ENCODE measurements at places on chromosomes 5 and 9.

- DNase-seq, result no peak
Measured at GRCh38 chr9:125652759-125653158, 54.2 kb downstream of the MAPKAP1 start.

DNA sequence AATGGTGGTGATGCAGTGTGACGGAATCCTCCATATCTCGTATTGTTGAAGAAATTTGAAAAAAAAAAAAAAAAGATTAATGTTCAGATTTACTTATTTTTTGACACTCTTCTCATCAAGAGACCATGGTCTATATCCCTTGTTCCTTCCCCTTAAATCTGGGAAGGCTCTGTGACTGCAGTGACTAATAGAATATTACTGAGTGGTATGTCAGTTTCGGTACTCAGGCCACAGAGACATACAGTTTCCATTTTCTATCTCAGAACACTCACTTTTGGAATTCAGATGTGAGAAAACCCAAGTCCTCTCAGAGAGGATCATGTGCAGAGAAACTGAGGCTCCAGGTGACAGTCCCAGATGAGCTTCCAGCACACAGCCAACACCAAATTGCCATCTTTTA is 1193.5 kb downstream of the DTWD2 start:
- DNase-seq, result no peak

DNA sequence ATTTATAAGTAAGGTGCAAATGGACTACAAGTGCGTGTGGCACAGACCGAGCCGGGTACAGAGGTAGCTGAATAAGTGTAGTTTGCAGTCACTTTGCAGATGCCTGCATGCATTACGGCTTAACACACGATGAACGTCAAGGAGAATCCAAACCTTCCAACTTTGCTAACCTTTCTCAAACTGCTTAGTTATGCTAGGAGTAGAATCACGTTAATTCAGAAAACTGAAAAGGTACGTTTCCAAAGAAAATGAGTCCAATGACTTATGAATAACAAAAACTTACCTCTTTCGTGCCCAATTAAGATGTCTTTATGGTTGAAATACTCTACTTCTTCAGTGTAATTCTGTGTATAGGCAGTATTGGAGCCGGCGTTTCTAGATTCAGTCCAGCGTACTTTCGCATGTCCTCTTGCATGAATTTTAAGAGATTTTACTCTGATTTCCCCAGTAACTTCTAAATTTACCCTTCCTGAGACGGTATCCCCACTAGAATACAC is 539 bp downstream of the ARRDC3 start:
- DNase-seq, result no peak

- DNase-seq, result peak; percentile 88
Measured at GRCh38 chr9:125747053-125747764, at the start of gene PBX3. Gene PBX3 (plus strand): TSS chr9:125747373.

DNA sequence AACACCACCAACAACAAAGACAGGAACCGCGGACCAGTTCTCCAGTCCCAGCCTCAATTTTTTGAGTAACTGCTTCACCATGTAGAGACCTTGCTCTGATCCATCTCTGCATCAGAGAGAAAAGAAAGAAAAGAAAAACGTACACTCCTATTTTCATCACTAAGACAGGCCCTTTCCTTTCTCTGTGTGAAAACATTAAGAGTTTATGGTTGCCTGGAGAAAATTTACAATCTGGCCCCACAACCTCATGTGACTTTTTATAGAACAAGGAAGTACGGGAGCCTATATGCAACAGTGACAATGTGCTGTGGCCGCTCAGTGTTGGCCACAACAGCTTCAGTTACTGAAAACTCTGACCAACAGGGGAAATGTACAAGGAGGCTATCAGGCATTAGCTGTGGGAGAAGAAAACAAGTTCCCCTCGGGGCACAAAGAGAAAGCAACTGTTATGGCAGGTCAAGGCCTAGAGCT is 272.9 kb upstream of the PTGER4 start:
- DNase-seq, result no peak

- no peak for DNase-seq
Measured at GRCh38 chr9:114351932-114352331, 22.3 kb downstream of the ORM2 start.

- DNase-seq, result no peak
Measured at GRCh38 chr9:91905237-91905650, 44.8 kb downstream of the ROR2 start.

DNA sequence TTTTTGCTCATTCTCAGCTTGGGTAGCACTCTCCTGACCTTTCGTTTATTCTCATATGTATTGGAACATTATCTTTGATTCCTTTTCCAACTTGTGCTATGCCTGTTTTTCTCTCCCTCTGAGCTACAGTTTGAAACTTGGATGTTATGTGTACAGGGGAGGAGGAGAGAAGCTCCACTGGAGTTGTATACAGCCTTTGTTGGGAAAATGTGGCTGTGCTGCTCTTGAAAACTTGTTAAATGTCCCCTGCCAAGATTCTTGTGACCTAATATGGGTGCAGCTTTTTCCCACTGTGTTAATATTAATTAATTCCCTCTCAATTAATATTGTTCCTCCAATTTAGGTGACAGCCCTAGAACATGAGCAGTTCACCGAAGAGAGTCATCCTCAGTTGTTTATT is 235.4 kb downstream of the AOPEP start:
- no peak for DNase-seq

- no peak for DNase-seq
Measured at GRCh38 chr9:36030871-36031270, 5.8 kb upstream of the RECK start.

- DNase-seq, result no peak
Measured at GRCh38 chr5:22928821-22929482, 75.8 kb upstream of the CDH12 start.

DNA sequence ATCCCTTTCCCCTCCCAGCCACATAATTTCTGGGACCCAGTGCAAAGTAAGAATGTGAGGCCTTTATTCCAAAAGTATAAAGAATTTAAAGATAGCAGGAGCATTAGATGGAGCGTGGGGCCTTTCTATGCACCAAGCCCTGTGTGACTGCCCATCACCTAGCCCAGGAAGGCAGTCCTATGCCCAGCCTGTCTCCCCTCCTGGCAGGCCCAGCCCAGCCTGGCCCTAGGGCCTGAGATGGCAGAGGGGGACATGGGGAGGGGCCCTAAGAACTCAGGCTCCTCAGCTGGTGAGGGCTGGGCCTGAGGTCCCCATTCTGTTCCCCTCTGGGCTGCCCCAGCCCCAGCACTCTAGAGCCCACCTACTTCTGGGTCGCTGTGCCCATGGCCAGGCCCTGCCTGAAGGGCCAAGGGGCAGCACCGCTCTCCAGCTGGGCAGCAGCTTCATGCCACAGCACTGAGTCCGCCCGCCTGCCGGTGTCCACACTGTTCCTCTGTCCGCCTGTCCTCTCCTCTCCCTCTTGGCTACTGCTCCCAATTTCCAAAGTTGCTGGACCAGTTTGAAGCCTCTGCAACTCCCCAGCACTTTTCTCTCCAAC is 995 bp upstream of the SLC23A1 start:
- no peak for DNase-seq

DNA sequence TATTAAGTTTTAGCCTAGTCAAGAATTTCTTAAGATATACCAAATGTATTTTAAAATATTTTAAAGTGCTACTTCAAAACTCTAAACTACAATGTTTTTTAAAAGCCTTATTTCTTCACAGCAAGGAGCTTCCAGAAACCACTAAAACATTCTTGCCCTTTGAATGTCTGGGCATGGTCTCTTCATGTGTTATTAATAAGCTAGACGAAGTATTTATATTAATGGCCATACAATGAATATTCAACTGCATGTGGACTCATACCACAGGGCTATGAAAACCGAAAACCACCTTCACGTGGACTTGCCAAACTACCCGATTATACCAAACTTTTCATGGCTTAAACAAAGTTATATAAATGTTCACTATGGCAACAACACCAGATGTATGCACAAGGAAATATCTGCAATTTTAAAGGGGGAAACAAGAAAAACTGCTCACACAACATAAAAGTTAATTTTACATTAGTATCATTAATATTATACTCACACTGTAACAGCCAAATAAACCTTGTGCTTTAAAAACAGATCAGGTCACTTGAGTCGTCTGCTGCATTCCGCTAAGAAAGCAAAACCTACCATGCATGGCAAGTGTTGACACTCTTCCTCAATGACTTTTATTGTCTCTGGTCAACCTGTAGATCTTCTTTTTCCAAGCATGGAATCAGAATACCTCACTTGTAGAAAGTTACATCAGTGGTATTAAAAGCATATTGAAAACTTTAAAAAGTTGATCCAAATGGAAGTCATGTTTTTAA is 246.3 kb downstream of the BNC2 start:
- no peak for DNase-seq

DNA sequence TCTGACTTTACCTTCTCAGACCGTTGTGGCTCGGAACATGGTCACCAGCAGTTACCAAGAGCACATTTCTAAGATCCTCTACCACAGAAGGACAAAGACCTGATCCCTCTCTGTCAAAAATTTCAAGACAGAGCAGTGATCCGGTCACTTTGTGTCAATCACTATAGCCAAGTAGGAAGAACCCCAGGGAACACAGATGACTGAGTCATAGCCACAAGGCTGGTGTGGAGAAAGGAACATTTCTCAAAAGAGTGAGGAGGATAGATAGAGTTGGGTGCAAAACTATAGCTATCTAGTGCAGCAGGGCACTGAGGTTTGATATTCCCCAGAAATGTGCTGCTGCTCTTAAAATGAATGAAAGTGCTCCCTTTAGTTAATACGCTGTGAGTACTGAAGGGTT is 130.7 kb upstream of the SMIM23 start:
- no peak for DNase-seq

GRCh38 chr5:9112520-9113291 is 433.2 kb downstream of the SEMA5A start:
- no peak for DNase-seq

- DNase-seq, result no peak
Measured at GRCh38 chr5:8831251-8831650, 714.6 kb downstream of the SEMA5A start.

- DNase-seq, result no peak
Measured at GRCh38 chr9:114397219-114397847, 9.6 kb upstream of the AKNA start.

DNA sequence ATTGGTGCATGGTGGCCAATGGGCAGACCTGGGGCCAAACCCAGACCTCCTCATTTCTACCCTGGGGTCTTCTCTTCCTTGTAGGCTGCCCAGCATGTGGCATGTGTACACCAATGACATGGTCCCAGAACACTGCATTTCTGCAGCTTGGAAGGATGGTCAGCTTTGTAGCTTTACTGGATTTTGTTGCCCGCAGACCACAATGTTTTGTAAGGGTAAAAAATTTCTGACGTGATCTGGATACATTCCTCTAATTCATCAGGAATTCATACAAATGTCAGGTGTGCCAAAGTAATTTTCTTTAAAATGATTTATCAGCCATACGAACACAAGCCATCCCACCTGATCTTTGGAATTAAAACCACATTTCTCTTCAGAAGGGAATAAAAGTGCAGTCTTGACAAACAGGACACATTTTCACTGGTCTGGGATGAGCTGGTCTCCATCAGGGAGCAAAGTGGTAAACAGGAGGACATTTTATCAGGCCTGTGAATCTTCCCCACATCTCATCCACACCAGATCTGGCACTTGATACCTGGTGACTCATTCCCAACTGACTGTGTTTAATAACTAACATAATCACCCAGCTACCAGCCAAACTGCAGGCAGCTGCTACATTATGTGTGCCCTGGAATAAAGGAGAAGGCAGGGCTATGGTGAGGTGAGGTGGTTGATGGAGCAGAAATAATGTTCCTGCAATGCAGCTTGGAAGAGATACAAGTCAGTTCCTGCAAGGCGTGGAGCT is 103.9 kb downstream of the SPOCK1 start:
- DNase-seq, result no peak

DNA sequence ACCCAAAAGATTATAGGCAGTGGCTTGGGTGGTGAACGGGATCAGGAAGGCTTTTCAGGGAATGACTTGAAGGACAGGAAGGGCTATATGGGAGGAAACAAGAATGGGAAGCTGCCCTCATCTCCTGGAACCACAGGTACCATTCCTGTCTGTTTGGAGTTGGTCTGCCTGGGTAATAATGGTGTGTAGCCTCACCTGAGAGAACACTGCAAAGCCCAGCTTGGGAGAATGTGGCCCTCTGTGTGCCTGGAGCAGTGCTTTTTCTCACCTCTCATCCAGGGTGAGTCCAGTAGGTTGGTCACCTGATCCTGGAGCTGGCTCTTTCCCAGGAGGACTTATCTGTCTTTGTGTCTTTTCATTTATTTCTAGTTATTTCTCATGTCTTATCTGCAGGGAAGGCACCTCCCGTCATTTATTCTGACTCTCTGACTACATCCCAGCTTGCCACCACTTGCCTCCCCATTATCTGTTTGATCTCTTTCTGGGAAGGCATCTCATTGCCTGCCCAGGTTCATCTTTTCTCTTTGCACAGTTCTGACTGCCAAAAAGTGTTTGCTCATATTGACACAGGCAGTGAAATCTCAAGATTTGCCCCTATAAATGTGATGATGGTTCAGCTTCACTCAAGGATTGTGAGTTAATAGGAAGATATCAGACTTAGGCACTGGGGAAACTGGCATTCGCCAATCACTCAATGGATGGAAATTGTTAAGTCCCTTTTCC is 22.5 kb upstream of the OR2S2 start:
- no peak for DNase-seq

DNA sequence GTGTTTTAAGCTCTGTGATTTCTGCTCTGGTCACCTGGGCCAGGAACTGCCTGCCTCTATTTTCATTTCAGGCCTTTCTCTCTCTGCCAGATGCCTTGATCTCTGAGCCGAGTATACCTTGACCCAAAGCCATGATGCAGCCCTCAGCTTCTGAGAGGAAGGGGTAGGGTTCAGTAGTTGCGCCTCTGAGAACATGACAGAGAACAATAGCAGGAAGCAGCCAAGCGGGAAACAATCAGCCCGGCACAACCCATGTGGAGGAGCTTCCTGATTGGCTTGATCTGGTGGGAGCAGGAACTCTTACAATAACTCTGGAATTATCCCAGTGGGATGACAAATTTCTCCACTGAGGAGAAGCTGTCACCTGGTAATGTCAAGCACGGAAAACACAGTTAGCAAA is 127.4 kb downstream of the PALM2AKAP2 start:
- peak; percentile 44 for DNase-seq

GRCh38 chr5:175356428-175356827 is 87.6 kb downstream of the DRD1 start:
- no peak for DNase-seq

DNA sequence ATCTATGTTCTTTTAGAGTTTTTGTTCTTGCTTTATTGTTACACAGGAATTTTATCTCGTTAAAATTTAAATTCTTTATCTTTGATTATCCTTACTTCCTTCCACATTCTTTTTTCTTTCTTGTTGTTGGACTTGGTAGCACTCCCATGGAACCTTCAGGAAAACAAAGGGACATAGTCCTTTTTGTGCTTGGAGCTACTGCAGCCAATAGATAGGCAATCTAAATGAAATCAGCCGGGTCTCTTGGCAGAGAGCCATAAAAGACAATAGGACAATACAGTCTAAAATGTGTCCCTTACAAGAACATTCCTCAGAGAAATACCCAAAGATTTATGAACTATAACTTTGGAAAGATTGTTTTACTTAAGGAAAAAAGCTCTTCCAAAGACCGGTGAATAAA is 548.1 kb upstream of the C9orf72 start:
- no peak for DNase-seq

GRCh38 chr5:138953387-138954256 is 78.5 kb upstream of the LRRTM2 start:
- peak; percentile 45 for DNase-seq

- peak; percentile 78 for DNase-seq
Measured at GRCh38 chr9:133460405-133461175, 812 bp downstream of the CACFD1 start.

All from GM20000 (cell line).